Activated T-cell treated with anti-CD3 and anti-CD28 coated beads, Interleukin-2, amount 50 U/mL, for 72 hours (primary cell): ENCODE measurements at places on chromosomes 5 and 9.
A peak's percentile ranks its signal among the peaks of the same experiment; 100 is the strongest.

GRCh38 chr5:101937041-101937440 lies 359.0 kb downstream of the SLCO4C1 start:
- no peak for DNase-seq

DNA sequence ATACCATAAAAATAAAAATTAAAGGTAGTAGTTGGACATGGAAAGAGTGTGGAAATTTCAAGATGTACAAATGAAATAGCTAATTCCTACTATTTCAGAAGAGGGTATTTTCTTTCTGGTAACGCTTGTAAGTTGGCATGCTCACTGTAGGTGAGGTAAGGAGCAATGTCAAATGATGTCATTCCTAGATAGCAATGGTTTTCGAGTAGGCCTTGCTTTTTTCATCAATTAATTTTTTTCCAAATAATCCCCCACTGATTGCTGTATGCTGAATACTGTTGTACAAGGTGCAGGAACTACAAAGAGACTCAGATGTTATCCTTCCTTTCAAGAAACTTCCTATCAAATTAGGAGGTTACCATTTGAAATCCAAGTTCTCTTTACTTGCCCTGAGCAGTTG lies 928 bp upstream of the SELENOP start:
- no peak for DNase-seq

- no peak for DNase-seq
These were observed 103.5 kb downstream of the DAPK1 start for GRCh38 chr9:87601176-87601575.

- peak; percentile 90 for DNase-seq
These were observed 15.8 kb upstream of the RAPGEF1 start for GRCh38 chr9:131755541-131756198.

DNA sequence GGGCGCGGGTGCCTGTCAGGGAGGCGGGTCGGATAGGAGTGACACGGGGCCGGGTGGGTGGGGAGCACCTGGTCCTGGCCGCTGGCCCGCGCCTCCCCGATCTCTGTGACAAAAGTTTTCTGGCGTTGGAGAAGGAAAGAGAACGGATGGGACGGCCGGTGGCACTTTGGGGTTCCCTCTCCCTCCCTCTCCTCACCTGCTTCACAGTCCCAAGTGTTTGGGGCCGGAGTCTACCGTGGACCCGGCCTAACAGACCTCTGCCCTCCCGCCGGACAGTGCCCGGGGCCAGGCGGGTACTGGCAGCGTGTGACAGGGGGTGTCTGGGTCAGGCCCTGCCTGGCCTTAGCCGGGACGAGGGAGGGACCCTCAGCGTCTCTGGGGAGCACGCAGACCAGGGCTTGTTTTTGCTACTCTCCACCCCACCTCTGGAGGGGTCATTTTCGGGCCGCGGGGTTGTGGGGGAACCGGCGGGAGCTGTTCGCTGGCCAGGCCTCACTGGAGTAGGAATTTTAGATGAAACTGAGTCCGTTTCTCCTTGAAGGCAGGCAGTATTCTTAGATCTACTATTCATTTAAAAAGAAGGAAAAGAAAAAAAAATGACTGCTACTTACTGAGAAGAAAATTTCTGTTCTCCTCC lies 1.7 kb downstream of the PRDM6 start:
- no peak for DNase-seq

DNA sequence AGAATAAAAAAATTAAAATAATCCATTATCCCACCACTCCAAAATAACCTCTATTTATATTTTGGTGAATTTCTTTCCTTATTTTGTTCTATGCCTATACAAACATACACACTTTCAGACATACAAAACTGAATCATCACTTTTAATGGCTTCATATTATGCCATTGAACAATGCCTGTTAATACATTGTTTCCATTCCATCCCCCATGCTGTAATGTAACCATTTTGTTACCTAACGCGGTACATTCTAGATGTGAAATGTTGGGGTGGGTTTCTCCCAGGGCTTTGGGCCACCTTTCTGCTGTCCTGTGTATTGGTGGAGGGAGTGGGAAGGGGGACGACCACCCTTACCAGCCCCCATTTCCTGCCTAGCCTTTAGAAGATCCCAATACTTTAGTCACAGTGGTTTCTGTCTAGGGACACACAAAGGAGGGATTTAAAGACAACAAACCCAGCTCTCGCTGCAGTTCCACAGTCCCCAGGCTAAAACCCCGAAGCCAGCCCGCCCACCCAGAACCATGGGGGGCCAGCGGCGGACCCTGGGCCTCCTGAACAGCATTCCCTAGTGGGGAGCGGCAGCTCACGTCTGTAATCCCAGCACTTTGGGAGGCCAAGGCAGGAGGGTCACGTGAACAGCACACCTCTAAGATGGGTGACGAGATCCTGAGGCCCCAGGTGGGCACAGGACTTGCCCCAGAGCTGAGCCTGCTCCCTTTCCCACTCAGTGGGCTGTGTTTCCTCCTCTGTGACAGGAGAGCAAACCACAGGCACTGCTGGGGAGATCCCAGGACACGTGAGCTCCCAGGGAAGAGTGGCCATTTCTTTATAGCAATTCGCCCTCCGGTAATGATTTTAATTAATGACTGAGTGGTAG lies 56.9 kb upstream of the STXBP1 start:
- DNase-seq = no peak

- DNase-seq = no peak
These were observed 1359.4 kb downstream of the EFNA5 start for GRCh38 chr5:106311230-106311915.

- no peak for DNase-seq
These were observed 96.0 kb upstream of the SLC12A2 start for GRCh38 chr5:127987354-127988145.

DNA sequence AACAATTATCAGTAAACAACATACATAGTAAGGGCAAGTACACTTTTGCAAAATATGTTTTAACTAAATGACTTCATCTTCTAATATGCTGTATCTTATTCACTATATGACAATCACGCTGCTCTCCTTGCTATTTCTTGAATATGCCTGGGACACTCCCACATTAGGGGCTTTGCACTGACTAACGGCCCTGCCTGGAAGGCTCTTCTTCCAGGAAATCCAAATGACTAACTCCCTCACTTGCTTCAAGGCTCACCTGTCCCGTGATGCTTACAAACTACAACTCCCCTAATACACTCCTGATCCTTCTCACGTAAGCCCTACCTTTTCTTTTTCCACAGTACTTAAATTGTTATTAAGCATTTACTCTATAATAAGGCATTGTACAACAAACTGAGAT lies 10.6 kb downstream of the ERP44 start:
- peak; percentile 8 for DNase-seq

- no peak for DNase-seq
These were observed 4.9 kb downstream of the RXFP3 start for GRCh38 chr5:33941090-33941489.

- peak; percentile 49 for DNase-seq
These were observed at the start of gene PTCH1 for GRCh38 chr9:95516734-95517558. PTCH1 (minus strand) TSS chr9:95516971.

DNA sequence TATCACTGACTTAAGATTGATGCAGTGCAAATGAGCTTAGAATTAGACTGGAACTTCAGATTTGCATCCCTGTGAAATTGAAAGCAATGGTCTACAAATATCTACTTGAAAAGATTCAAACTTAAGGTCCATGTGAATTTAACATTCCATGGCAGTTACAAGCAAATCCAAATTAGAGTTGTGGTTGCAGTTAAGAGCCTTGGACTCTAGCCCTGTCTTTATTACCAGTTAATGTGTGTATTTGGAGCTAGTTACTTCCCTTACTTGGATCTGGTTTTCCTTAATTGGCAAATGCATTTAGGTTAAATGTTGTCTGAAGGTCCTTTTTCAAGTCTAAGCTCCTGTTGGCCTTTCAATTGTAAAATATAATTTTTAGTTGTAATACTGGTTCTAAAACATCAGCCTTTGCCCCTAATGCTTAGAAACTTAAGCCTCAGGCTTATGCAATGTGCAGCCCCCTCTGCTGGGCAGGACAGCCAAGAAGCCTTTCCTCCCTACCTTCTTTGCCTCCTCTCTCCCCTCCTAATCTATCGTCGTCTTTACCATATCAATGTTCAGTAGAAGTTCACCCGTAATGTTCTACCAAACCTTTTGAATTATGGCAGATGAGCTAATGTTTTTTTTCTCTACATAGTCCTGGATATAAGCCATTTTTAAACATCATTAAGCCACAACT lies 59.5 kb downstream of the ERMP1 start:
- DNase-seq = no peak

DNA sequence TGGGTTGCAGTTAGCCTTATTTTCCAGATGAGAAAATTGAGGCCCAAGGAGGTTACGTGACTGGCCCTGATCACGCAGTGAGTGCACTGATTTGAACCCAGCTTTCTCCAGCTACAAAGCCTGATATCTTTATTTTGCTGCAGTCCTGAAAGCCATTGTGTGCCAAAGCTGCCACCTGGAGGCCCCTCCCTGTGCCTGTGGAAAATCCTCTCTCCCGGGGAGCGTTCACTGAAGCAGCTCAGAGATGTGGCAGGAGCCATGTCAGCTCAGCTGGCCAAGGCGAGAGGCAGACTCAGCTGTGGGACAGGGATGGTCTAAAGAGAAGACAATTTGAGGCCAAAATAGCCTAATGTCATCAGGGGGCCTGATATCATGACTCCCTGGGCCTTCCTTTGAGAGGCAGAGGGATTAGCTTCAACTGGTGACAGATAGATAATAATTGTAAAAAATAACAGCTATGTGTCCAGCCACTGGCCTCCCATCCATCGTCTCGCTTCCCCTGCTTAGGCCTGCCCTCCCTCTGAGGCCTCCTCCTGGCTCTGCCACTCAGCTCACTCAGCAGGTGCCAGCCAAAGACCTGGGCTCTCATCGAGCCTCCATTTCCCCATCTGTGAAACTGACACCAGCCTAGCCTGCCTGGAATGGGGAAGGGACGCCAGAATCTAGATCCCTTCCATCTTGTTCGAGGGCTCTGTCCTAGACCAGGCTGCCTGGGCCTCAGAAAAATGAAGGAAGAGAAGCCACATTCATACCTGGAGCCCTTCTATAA lies 74.3 kb upstream of the GGTA1 start:
- DNase-seq = no peak

- DNase-seq = no peak
These were observed 66.8 kb downstream of the IPPK start for GRCh38 chr9:92603100-92603499.

DNA sequence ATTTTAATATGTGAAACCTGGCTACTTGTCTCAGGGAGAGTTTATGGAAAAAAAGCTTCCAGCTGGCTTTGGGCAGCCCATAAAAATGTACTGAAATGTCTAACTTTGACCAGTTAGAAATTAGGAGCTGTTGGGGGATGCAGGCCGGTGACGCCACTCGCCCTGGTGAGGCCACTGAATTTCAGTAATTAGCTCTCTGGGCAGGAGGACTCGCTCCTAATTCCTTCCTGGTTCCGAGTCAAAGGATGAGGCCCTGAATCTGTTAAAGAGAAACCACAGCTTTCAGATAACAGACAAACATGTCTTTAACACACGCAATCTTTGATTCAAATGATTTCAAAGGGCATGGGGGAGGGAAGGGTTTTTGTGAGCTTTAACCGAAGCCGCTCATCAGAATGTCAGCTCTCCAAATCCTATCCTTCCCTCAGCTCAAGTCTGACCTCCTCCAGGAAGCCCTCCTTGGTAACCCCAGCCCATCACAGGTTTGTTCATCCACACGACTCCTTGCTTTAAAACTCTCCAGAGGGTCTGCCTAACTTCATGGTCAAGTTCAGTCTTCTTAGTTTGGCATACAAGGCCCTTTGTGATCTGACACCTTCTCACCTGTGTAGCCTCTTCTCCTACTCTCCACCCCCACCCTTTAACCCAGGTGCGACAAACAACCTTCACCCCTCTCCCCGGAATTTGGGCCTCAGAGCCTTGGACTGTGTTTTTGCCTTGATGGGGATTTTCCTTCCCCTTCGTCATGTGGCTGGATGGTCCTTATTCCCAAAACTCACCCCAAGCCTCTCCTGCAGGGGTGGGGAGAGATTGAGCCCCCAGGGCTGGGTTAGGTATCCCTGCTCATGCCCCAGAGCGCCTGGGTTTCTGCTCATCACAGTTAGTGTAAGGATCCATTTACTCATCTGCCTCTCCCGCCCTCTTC lies 13.6 kb upstream of the PHF19 start:
- no peak for DNase-seq

DNA sequence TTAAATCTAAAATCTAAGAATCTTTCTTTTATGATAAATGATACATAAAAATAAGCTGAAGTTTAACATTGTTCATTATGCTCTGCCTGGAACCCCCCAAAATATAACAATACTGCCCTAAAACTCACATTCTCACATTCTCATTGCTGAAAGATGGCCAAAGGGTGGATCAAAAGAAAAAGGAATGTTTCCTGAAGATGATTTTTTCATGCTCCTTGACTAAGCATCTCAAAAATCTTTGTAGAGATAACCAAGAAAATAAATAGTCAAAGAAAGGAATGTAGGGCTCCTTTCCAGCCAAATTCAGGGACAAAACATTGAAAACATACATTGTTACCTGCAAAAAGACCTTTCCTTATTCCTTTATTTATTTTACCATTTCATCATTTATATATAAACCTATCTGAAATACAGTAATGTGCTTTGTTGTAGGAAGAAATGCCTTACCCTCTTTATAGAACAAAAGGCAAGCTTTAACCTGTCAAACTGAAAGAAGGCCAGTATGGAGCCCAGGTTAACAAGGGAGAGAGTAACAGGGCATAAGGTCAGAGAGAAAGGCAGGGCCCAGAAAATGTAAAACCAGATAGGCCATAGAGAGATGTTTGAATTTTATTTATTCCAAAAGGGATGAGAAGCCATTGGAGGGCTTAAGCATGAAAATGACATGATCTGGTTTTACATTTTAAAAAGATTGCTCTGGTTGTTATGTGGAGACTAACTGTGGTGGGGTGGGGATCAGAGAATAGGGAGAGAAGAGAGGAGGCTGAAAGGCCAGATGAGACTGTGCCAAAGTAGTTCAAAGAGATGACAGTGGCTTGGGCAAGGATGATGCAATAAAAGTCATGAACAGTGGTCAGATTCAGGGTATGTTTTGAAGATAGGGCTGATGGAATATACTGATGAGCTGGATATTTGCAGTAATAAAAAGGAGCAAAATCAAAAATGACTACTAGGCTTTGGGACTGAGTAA lies 37.3 kb upstream of the CDK5RAP2 start:
- no peak for DNase-seq

GRCh38 chr5:88049737-88050136 lies 218.9 kb downstream of the TMEM161B start:
- DNase-seq = no peak

DNA sequence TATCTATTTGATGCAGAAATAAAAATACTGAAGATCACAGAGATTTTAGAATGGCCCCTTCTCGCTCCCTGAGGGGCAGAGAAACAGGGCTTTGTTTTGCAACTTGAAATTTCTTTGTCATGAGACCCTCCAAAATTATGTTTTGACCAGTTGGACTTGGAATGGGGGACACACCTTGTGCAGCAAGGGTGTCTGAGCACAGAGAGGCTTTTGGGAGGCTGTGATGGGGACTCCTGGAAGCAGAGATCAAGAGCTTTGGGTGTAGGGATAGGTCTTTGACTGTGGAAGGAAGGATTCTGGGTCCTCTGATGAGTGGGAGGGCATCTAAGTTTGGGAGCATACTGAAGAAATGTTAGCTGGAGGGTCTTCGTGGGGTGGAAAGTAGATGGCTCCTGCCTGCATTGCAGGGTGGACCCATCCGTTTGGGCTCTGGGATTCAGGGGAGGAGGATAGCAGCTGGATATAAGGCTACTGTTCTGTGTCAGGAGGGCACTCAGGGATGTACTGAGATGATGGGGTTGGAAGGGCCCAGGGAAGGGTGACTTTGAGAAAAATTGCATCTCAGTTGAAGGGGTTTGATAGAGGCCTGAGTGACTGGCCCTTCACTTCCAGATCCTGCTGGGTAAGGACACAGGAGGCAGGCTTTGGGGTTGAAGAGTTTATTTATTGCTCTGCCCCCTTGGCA lies 1.8 kb upstream of the MYORG start:
- DNase-seq = no peak

GRCh38 chr5:105903069-105903468 lies 1767.7 kb downstream of the EFNA5 start:
- no peak for DNase-seq

GRCh38 chr5:16160706-16161105 lies 18.9 kb downstream of the MARCHF11 start:
- DNase-seq = peak; percentile 9
